ENCODE measurements at places on chromosomes 3 and 15.

- no peak for DNase-seq
These were observed 111.6 kb downstream of the GREM1 start for GRCh38 chr15:32829436-32829835.

- no peak for DNase-seq
These were observed 117.5 kb downstream of the APBA2 start for GRCh38 chr15:29003191-29003839.

DNA sequence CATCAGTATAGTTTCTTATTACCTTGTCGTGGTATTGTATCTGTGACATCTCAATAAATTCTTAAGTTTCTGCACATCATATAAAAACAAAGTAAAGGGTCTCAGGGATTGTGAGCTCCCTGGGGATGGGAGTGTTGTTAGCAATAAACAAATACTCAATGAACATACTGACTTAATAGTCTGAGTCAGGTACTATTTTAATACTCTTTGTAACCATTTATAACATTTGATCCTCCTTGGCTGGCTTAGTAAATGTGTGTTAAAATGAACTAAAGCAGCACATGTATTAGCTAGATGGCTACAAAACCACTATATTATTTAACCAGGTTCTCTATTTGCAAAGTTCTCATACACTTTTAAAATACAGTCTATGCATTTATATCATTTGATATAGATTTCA is 1.8 kb downstream of the ICE2 start:
- DNase-seq, result no peak

DNA sequence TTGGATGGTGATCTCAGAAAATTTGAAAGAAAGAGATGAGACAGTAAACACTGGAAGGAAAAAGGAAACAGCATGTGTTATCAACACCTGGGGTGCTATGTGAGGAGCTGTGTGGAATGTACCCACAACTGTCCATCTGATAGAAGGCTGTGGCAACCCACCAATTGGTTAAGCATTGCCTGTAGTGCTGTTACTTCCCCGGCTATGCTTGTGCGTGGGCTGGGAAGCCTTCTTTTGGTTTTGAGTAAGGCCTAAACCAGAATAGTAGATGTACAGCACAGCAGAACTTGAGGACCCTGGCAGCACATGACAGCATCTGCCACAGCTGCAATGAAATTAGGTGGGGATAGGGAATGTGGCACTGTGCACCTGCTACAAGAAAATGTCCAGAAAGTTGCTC is 184.5 kb downstream of the FHIT start:
- DNase-seq, result no peak

- no peak for DNase-seq
These were observed 1.2 kb downstream of the CGNL1 start for GRCh38 chr15:57377478-57377847.

GRCh38 chr15:50753463-50753862 is 12.0 kb downstream of the SPPL2A start:
- no peak for DNase-seq

DNA sequence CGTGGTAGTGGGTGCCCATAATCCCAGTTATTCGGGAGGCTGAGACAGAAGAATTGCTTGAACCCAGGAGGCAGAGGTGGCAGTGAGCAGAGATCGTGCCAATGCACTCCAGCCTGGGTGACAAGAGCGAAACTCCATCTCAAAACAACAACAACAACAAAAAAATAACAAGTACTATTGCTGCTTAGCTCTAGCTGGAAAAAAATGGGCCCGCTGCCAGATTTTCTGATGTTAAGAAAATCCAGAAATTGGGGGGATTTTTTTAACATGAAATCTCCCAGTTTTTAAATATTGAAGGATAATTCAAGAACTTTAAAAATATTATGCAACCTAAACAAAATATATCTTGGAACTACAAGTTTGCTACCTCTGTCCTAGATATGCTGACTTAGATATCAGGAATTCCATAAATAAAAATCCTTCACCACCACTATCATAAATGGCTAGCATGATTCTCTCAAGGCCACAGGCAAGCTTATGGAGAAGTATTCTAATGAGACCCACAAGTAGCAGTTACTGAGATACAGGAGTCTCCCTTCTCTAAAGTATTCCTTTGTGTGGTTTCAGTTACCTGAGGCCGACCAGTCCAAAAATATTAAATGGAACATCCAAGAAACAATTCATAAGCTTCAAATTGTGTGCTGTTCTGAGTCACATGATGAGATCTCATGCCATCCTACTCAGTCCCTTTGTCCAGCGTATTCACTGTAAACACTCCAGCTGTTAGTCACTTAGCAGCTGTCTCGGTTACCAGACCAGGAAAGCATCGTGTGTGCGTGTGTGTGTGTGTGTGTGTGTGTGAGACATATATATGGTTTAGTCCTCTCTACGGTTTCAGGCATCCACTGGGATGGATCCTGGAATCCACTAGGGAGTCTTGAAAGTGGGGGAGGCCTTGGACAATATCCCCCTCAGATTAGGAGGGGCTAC is 277.2 kb downstream of the TBL1XR1 start:
- no peak for DNase-seq

GRCh38 chr3:56197991-56198390 is 270.3 kb downstream of the ERC2 start:
- no peak for DNase-seq

DNA sequence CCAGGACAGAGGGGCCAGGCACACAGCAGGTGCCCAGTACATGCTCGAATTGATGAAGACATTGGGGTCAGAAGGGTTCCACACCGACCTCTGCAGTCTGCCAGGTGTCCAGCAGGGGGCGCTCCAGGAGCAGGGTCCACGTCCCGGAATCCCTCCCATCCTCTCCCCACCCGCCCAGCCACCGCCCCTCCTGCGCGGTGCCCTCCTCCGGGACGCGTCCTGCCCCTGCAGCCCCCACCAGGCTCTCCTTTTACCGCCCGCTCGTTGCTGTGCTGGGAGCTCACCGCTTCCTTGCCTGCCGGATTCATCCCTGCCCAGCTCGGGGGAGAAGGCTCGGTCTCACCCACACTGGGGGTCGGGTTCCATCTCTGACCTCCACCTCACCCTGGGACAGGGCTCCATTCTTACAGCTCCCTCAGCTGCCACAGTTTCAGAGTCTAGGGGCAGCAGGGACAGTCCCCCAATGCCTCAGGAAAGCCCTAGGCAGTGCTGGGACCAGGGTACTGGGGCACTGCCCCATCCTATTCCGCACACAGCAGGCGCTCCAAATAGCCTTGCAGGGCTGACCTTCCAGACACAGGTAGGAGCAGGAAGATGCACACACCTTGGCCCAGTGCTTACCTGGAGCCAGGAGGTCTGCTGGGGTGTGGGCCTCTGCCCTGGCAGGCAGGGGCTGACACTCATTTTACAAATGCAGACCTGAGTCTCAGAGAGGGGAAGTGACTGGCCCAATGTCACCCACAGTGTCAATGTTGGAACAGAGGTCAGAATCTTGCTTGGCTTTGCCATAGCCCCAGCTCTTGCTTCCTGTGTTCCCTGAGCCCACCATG is 31.0 kb downstream of the GRIP2 start:
- DNase-seq, result no peak

DNA sequence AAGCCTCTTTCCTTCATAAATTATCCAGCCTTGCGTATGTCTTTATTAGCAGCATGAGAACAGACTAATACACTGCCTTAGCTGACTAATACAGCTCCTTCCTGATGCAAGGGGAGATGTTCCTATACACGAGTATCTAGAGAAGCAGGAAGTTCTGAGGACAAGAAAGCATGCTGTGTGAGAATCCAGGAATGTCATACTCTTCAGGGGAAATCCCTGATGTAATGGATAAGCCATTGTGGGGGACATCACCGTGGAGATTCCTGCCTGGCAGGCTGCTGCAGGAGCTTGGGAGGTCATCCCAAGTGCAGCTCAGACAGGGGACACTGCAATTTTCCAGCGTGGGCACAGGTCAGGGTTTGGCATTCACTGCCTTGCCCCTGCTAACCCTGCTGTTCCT is 476.9 kb downstream of the NR2F2 start:
- no peak for DNase-seq

DNA sequence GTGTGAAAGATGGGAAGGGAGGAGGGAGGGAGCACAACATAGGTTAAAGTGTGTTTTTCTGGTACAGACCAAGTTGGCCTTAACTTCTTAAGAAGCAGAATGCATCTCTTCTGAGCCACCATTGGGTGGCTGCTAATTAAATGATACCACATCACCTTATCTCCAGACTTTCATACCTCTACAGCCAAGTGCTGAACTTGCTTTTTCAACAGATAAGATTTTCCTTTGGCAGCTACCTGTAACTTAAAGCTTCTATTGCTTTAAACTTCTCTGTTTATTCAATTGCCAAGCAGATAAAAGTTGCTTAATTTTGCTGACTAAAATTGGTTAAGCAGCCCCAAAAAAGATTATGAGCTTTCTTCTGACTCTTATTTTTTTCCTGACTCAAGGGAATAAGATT is 292.4 kb upstream of the SGO1 start:
- DNase-seq, result no peak

DNA sequence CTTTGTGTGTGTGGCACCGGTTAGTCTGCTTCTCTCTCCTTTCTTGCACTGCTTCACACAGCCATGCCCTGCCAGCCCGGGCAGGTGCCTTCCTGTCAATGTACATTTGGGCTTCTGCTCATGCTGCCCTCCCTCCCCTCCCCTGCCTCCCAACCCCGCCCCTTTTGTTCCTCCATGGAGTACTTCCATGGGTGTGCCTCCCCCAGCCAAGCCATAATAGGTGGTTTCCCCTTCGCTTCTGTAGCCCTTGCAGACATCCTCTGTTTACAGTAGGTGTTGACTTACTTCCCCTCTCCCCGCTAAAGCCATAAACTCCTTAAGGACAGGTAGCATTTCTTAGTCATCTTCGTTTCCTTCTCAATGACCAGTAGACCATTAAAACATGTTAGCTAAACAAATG is 31.8 kb upstream of the CRTC3 start:
- DNase-seq, result no peak

DNA sequence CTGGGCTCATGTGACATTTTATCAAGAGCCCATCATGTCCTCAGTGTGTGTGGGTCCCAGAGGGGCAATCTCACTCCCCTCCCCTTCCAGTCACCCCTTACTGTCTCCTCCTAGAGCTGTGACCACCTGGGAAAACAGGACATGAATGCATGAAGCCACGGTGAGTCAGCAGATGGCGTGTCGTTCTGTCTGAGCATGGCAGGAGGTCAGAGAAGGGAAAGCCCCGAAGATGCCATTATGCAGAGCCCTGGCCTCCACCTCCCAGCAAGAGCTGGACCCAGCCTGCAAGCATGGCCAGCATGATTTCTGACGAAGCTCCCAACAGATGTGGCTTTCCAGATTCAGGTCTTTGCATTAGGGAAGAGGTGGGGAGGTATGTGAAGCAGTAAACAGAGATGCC is 118.5 kb downstream of the TLE3 start:
- DNase-seq, result peak; percentile 4

GRCh38 chr15:78810362-78811123 is 721 bp downstream of the ADAMTS7 start:
- no peak for DNase-seq

DNA sequence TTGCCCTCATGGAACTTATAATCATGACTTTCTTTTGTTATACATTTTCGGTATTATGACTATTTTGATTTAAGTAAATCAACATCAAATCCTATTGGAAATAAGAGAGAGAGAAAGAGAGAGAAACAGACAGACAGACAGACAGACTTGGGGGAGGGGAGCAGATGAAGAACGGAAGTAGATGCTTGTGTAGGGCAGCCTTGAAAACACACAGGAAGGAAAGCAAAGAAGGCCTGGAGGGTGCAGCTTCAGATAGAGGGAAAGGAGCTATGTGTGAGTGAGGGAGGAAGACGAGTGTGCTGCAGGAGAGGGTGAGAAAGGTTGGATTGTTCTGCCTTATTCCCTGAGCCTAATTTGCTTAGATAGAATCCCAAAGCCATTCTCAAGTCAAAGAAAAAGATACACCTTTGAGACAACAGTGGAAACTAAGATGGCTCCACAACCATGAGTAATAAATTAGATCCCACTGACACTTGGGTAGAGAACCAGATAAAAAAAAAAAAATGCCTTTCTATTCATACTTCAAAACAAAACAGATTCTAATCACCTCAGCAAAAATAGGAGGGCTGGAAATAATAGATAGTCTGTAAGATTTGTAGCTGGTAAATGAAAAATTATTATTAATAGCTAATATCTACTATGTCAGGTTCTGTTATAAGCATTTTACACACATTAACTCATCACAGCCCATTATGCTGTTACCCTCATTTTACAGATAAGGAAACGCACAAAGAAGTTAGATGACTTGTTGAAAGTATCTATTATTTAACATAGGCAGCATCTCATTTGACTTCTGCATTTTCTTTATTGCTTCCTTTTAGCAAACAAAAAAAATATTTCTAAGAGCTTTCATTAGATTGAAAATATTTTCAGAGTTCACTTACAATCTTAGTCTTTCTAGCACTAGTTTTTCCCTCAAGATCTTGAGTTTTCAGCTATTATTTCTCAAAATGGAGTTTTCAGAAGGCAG is 214.1 kb downstream of the TNIK start:
- DNase-seq, result no peak

DNA sequence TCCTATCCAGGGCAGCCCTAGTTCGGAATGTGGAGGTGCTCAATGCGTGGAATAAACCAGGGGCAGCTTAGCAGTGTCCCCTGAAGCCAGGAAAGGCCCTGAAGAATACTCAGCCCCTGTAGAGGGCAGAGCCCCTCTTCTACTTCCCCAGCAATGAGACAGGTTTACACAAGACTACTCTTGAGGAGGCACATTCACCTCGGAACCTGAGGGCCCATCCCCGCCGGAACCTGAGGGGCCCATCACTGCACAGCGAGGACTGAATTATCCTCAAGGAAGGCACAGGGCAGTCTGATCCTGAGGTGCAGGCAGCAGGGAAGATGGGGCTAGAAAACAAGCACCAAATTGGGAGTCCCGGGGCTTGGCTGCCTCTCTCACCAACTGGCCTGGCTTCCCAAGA is 22.2 kb downstream of the CCDC13 start:
- DNase-seq, result no peak

DNA sequence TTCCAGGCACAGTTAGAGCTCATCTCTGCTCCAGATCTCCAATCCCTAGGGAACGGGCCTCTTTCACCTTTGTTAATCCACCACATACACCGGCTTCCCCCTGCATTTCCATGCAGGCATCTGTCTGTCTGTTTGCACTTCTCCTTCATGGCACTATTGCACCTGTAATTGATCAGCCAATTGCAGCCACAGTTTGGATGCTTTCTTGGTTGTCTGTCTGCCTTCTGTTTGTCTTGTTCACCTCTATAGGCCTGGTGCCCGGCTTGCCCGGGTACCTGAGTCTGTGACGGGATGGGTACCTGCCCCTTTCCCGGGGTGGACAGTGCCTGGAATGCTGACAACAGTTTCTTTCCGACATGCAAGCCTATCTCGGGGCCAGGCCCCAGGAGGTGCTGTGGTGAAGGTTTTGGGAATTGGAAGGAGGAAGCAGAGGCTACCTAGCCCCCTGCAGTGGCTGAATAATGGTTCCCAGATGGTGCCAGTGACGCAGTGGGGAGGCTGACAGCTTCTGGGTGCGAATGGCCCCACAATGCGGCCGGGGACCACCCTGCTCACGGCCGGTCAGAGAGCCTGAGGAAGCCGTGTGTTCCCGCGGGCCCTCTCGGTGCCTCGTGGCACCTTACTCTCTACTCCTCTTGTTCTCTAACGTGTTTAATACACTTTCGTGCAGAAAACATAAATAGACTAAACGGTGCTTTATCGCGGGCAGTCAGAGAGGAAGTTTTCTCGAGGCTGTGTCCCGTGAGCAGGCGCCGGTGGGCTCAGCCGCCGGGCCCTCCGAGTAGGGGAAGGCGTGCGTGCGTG is 31.3 kb upstream of the RAB6B start:
- DNase-seq, result no peak
